Right atrium auricular region (tissue), 2 donors: ENCODE measurements at places on chromosomes 2 and 18. TPM values are rescaled to one million over a fixed set of nuclear protein-coding genes. Genes with fewer than 3 reads are reported as not detected.

DNA sequence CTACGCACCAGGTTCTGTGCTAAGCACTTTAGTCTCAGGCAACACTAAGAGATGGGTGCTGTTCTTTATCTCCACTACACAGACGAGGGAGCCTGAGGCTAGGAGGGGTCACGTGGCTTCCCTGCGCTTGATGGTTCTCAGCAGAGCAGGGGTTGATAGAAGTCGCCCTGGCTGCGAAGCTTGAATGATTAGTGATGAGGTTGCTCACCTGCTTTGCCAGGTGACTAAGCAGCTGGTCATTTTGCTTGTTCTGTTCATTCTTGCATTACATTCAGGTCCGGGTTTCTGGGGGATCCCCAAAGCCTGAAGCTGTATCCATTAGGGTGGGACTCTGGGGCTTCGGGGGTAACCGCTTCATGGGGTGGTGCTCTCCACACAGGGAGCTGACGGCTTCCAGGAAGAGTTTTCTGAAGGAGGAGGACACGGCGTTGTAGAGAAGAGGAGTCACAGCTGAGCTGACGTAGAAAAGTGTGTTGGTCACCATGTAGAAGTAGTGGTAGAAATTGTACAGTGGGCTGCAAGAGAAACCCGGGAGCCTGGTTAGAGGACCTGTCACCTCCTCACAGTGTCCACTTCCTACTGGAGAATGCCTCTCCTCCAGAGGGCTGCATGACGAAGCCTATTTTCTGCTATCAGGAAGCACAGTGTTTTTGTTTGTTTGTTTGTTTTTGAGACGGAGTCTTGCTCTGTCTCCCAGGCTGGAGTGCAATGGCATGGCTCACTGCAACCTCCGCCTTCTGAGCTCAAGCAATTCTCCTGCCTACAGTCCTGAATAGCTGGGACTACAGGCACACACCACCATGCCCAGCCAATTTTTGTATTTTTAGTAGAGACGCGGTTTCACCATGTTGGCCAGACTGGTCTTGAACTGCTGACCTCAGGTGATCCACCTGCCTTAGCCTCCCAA, 11.5 kb downstream of the NTSR2 start:
- DNase-seq: no peak
- no peak overlapping the region for H3K27ac ChIP-seq
- H3K4me3 ChIP-seq: no peak overlapping the region
- H3K27me3 ChIP-seq: no peaks in the 10 kb centered on the region
- H3K4me1 ChIP-seq: no peaks in the 10 kb centered on the region
- no peaks in the 10 kb centered on the region for H3K36me3 ChIP-seq

DNA sequence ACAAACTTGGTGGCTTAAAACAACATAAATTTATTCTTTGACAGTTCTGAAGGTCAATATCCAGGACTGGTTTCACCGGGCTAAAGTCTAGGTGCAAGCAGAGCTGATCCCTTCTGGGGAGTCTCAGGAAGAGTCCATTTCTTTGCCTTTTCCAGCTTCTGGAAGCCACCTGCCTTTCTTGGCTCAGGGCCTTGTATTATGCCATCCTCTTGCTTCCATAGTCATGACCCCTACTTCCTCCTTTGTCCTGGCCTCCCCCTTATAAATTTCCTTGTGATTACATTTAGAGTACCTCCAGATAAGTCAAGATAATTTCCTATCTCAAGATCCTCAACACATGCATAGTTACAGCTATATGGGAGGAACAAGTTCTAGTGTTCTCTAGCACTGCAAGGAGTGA, 1089.5 kb downstream of the LRP1B start:
- DNase-seq: no peak
- no peak overlapping the region for H3K4me3 ChIP-seq
- H3K27me3 ChIP-seq: no peaks in the 10 kb centered on the region
- no peaks in the 10 kb centered on the region for H3K36me3 ChIP-seq
- no peaks in the 10 kb centered on the region for H3K4me1 ChIP-seq

GRCh38 chr2:240991378-240992263, 6.8 kb upstream of the SNED1 start:
- H3K4me1 ChIP-seq: peaks cover 47% of the 10 kb centered on the region
- DNase-seq: peak; percentile 96
- H3K27ac ChIP-seq: peak overlapping the region; percentile 66
- no peak overlapping the region for H3K4me3 ChIP-seq
- H3K27me3 ChIP-seq: no peaks in the 10 kb centered on the region
- H3K36me3 ChIP-seq: no peaks in the 10 kb centered on the region

UGT1A5 gene
- not detected for total RNA-seq
